Activated CD4-positive, alpha-beta T cell treated with anti-CD3 and anti-CD28 coated beads, Interleukin-2, amount 50 U/mL, for 24 hours (primary cell): ENCODE measurements at places on chromosomes 3 and 15.

GRCh38 chr3:14216257-14217048 lies 37.8 kb downstream of the LSM3 start:
- peak; percentile 28 for DNase-seq

DNA sequence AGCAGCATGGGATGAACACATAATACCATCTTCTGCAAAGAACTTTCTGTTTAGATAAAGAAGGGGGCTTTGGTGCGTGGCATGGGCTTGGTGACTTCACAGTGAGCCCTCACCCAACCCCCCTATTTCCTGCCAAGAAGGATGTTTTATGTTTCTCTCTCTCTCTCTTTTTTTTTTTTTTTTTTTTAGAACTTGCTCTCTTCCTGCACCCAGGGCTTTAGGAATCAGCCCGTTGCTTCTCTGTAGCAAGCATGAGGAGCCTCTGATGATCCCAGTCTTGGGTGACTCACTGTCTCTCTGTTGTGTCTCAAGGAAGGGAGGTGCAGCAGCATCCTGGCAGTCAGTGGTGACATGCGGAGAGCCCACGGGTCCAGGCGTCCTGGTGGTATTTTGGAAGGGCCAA lies 49.1 kb downstream of the CCK start:
- no peak for DNase-seq

DNA sequence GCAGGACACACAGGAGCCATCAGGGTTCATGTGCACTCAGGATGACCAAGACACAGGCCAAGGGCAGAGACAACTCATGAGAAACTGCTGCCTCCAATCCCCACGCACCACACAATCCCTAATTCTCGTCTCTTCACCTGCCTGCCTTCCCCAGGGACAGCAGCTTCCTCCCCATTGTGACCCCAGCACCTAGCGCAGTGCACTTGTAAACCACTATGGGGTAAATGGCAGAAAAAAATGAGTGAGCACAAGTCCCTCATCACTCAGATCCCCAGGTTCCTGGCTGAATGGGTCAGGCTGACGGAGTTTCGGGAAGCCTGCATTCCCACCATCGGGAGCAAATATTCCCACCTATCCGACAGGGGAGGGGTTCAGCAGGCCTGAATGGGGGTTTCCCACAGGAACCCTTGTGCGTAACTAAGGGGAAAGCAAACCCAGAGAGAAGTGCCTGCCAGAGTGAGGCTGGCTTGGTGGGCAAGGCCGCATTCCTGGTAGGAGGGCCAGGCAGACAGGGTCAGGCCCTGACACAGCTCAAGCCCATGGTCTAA lies 18.8 kb downstream of the PLXNB1 start:
- DNase-seq: no peak

DNA sequence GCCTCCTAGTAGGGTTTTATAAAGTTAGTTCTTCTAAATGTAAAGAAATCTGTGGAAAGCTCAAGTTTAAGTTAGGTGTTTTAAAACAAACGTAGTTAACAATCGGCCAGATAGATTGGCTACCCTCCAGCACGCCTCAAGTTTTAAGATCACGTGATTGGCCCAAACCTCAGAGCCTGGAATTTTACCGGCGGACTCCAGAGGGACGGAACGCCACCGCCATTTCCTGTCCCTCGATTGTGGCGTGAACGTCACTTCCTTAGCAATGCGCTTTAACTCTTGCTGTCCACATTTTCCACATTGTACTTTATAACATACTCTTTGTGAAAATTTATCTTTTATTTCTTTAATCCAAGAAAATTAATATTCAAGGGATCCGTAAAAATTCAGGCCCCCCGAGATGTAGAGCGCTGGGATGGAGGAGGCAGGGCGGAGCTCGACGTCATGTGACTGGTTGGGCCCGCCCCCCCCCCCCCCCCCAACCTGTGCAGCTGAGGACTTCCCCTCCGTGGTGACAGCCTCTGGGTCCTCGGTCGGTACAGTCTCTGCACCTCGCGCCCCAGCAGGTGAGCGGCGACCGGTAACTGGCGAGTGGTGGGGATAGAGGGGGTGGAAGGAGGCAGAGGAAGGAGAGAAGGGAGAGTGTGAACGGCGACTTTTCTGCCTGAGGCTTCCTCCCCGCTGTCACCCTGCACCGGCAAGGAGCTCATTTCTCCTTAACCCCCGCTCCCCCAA lies at the start of gene ATP6V1A:
ATP6V1A (plus strand) TSS at position 488 of the 735 bp plus-strand sequence. CDS start 31,719 bp downstream, outside the sequence.
- DNase-seq: peak; percentile 87

- DNase-seq: no peak
Measured at GRCh38 chr15:76310475-76311099, 682 bp downstream of the ETFA start.

GRCh38 chr3:72445827-72446217 lies 402.4 kb downstream of the SHQ1 start:
- DNase-seq: no peak

DNA sequence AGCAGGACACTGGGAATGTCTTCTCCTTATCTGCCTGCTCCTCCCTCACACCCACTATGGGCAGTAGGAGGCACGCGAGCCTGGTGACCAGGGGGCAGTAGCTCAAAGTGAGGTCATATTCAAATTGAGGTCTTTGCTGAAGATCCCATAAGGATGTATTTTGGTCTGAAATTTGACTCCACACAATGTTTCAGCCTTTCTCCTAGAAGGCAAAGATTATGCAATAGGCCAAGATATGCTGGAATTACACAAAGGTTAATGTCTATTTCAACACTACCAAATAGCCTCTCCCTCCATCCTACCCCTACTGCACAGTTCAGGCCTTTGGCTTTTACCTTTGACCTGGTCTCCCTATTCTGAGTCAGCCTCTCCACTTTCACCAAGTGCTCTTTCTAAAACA lies 203.0 kb downstream of the TIGIT start:
- no peak for DNase-seq
